ENCODE measurements at places on chromosomes 13 and 19. TPM values are rescaled to one million over a fixed set of nuclear protein-coding genes. Genes with fewer than 3 reads are reported as not detected.

DNA sequence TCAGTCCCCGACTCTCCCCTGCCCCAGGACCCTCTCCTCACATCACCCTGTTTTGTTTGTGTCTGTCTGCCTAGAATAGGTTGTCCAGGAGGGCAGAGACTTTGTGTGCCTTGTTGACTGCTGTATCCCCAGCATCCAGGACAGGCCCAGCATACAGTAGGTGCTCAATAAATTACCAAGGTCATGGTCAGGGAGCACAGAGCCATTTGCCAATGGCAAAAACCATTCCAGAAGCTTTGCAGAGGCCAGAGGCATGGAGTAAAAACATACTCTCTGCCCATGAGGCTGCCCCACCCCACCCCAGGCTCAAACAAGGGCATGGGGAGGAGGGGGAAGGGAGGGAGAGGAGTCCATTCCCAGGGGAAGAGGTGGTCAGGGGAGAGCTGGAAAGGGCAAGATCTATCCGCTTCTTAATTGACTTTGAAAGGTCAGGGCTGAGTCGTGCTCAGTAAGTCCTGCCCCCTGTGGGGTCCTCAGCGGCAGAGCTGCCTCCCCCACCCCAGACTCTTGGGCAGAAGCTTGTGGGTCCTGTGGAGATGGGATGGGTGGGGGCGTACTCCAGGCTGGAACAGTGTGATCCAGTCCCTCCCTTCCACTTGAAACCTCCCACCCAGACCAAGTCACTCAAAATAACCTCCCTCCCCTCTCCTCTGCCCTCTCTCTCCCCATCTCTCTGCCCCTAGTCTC lies 4.4 kb downstream of the GPR4 start:
- DNase-seq, result no peak

GRCh38 chr13:37047032-37047431 lies 12.5 kb downstream of the SUPT20H start:
- DNase-seq, result no peak

DNA sequence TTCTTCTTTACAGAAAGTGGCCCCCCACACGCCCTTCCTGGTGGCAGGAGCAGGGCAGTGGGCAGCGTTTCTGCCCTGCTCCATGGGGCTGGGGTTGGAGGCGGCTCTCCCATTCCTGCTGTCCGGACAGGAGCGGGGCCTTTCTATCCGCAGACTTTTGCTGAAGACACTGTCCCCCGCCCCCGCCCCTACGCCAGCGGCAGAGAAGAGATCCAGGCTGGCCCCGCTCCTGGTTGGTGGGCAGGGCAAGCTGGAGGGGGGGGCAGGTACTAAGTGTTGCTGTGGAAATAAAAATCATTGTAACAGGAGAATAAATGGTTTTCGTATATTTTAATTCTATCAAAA lies 81.7 kb downstream of the ZNF429 start:
- no peak for DNase-seq

- DNase-seq, result no peak
Measured at GRCh38 chr13:41533266-41534052, 76.1 kb downstream of the RGCC start.

DNA sequence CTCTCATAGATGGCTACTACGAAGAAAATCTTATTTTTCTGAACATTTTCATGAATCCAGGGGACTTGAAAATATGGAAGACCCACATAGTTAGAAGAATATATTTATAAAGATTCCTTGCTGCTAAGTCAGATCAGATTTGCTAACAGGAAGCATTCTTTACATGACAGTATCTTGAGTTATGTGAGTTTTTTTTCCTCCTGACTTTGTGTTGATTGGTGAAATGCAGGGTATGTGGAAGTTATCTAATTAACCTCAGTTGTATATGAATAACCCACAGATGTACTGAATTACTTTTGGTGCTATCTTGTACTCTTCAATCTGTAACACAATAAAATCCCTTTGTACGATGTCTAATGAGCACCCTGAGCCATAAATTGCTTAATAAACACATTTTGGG lies 53.8 kb downstream of the ESD start:
- DNase-seq, result no peak

Gene TPTE2
- polyA plus RNA-seq, result not detected

Measured in naive B cell (primary cell).